ENCODE measurements at places on chromosomes 16 and 17.

GRCh38 chr17:63405741-63406261 is 40.3 kb downstream of the CYB561 start:
- DNase-seq: peak; percentile 57

DNA sequence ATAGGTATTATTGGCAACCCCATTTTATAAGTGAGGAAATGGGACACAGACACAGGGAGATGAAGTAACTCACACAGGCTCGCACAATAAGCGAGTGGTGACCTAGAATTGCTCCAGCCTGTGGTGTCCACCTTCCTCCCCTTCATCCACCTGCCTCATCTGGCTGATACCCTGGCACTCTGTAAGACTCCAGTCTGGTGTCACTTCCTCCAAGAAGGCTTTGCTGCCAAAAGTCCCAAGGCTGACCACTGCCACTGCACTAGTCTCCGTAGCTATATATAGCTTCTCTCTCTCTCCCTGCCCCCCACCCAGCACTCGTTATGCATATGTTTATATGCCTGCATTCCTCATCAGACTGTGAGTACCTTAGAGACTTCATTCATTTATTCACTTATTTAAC is 66.1 kb upstream of the SREBF1 start:
- DNase-seq: no peak

DNA sequence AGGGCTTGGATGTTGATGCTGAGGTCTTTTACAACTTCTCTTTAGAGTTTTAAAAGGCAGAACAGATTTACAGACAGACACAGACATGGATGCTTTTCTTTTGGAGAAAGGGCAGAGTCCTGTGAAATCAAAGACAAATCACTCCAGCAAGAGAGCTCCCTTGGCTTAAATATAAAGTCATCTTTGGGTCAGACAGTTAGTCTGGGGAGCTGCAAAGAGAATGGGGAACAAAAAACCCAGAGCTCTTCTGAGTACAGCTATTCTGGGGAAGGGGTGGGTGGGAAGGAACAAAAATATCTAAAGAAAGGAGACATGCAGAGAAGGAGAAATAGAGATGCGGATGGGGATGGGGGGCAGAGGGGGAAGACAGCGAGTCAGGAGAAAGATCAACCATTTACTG is 266.6 kb downstream of the XYLT1 start:
- DNase-seq: no peak

GRCh38 chr17:53270936-53271335 is 551.8 kb upstream of the KIF2B start:
- no peak for DNase-seq

DNA sequence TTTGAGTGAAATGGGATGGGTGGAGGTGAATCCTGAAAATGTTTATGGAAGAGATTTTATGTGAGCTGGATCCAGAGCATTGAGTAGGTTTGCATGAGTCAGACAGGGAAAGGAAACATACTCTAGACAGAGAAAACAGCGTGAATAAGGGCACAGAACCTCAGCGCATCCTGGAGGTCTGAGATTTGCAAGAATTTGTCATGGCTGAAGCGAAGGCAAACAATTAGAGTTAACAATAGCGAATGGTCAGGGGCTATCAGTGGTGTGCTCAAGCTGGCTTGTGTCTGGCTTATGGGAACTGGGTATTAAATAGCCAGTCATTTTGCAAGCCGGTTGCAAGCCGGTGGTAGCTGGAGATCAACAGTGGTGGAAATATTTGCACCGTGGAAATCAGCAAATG is 36.4 kb downstream of the MAP2K6 start:
- no peak for DNase-seq

DNA sequence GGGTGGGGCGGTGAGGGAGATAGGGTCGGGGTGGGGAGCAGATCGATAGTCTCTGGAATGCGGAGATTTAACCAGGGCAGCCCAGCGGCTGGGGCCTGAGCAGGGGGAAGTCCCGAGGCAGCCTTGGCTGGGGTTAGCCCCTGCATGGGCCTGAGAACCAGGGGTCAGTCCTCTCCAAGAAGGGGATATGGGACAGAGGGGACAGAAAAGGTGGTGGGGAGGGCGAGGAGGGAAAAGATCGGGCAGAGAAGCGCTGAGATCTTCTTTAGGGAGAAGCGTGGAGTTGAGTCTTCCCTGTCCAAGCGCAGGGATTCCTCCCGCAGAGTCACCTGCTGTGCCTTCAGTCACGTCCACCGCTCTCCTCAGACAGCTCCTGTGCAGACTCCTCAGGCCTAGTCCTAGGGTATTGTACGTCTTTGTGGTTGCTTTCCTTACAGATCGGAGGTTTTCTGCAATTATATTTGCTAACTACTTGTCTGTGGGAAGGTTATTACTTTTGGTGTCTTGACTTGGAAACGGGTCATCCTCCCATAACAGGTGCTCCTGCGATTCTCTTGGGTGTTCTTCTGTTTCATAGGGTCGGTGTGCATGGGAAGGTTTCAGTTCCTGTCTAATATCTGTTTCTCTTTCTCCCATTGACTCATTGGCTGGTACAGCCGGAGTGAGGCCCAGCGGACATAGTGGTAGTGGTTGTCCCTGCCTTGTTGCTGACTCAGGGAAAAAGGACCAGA is 952 bp downstream of the CD300A start:
- DNase-seq: no peak

- DNase-seq: no peak
These were observed 60.5 kb downstream of the NFAT5 start for GRCh38 chr16:69626256-69626655.

DNA sequence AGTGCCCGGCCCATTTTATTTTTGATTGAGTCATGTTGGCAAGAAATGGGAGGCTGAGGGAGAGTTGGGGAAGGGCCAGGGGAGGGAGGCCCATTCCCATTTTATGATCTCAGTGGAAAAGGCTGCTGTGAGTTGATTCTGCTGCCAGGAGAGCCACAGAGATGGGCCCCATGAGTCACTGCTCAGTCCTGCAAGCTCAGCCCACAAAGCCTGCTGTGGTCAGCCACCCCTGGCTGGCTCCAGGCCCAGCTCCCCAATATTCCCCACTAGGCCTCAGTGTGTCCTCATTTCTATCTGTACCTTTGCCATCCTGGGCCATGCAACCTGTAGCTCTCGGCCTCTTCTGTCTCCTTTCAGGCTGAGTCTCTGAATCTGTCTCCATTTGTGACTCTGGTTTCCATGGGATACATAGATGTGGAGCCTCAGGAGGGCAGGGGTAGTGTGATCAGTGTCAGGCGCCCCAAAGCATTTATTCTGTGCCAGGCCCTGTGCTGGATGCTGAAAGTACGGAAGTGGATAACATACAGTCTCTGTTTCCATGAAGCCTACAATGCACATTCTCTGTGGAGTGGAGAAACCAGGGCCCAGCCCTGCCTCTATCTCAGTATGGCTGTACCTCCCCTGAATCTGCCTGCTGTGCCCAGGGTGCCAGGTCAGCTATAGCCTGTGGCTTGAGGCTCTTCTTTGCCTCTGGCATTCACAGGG is 1.9 kb upstream of the PLEKHG4 start:
- DNase-seq: no peak

DNA sequence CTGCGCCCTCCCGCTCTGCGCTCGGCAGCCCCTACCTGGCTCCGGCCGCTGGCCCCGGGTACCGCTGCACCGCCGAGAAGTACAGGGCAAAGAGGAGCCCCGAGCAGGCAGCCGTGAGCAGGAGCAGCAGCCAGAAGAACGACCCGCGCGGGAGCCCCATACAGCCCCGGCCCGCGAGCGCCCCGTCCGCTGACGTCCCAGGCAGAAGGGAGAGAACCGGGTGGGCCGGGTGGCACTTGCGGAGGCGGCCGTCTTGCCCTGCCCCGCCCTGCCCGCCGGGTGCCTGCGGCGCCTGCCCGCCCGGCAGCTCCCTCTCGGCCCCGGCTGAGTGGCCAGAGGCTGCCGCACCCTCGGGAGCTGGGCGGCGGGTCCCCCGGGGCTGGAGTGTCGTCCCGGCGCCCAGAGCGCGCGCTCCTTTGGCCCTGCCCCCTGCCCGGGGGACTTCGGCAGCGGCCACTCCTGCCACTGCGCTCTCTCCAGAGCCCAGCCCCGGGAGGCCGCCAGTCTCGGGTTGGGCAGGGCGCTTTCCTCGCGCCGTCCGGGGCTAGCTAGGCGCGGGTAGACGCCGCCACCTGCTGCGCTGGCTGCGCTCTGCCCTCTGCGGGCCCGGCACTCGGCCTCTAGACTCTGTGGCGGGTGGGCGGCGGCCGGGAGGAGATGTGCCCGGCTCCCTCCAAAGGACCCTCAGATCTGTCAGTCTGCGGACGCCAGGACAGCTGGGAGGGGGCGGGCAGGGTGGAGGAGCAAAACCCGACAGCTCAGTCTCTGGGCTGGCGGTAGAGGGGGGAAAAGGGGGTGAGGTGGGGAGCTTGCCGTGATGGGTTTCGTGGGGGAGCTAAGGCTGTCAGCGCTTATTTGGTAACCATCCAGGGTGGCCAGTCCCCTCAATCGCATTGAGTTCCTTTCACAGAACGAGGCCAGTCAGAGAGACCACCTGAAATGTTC is at the start of gene ST6GALNAC2:
TSS of gene ST6GALNAC2 (minus strand) at position 212 of the 945 bp plus-strand sequence. CDS start at position 160, 52 bp downstream.
- DNase-seq: peak; percentile 58

GRCh38 chr17:9979463-9979995 is 74.5 kb upstream of the RCVRN start:
- DNase-seq: no peak

- DNase-seq: no peak
These were observed 6.8 kb downstream of the SCARF1 start for GRCh38 chr17:1638624-1639300.

GRCh38 chr16:30430428-30430970 is 669 bp upstream of the DCTPP1 start:
- no peak for DNase-seq

DNA sequence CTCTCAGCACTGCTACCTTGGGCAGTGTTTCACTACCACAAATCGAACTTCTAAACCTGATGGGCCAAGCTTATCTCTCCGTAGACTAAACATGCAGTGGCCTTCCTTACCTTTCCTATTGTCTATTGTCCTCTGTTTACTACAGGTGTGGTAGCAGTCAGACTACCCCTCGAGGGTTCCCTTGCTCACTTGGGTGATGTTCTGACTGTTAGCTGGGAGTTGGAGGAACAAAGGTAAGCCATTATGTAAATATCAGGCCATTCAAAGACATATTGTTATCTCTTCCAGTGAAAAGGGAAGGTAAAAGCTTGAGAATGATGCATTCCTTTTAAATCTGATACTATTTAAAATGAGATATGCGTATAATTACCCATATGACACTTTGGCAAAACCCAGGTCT is 828.3 kb upstream of the EEF2KMT start:
- no peak for DNase-seq

- DNase-seq: no peak
These were observed 78.4 kb upstream of the GSE1 start for GRCh38 chr16:85534536-85535351.

DNA sequence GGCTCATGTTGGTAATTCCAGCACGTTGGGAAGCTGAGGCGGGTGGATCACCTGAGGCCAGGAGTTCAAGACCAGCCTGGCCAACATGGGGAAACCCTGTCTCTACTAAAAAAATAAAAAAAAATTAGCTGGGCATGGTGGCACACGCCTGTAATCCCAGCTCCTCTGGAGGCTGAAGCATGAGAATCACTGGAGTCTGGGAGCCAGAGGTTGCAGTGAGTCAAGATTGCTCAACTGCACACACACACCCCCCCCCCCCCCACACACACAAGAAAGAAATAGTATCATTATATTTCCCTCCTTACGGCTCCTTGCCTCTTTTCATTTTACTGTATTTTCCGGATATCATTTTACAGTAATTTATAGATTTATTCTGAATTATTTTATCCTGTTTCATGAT is 963.1 kb upstream of the GOT2 start:
- no peak for DNase-seq

DNA sequence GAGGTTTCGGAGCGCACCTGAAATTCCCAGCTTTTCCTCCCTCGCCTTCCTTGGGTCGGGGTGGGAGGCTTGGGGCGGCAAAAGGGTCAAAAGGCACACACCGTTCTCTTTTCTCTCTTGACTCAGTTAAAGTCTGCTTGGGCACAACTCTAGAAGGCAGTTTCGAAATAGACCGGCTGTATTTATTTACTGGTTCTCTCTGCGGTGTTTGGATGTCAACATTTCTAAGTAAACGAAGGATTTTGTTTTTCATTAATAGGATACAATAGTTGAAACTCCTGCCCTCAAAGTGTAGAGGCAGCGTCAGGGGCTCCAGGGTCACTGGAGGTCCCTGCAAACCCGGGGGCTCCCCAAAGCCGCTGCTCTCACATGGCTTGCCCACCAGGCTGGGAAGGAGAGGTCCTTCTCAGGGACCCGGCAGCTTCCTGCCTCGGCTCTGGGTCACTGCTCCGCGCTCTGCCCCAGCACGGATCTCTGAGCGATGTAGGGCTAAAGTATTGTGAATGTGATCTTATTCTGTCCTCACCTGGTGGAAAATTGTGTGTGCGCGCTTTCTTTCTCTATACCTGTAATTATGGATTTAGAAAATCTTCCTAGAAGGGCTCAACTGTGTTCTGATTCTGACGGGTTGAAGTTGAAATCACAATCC is 952 bp downstream of the BMERB1 start:
- no peak for DNase-seq

DNA sequence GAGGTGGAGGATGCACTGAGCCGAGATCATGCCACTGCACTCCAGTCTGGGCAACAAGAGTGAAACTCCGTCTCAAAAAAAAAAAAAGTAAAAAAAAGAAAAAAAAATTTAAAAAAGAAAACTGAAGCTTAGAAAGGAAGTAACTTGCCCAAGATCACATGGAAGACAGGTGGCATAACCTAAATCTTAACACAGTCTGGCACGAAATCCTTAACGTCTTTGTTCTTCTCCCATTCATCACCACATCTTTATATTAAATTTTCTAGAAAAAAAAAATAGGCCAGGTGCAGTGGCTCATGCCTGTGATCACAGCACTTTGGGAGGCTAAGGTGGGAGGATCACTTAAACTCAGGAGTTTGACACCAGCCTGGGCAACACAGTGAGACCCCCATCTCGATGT is 9.3 kb downstream of the WDR59 start:
- DNase-seq: no peak

DNA sequence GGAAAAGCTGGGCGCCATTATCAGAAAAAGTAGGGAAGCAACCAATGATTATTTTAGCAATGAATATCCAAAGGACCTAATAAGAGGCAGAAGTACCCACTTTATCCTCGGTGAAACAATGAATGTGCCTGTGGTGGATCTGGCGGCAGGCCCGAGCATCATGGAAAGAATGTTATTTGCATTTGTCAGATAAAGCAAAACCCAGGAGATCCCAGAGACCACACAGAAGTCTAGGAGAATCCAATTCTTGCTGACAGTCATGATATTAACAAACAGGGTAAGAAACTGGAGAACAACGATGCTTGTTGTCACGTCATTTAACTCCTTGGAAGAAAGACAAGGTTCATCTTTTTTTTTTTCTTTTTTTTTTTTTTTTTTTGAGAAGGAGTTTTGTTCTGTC is 12.0 kb upstream of the TNRC6A start:
- DNase-seq: no peak

GRCh38 chr17:42138749-42139492 is 15.9 kb downstream of the RAB5C start:
- no peak for DNase-seq

DNA sequence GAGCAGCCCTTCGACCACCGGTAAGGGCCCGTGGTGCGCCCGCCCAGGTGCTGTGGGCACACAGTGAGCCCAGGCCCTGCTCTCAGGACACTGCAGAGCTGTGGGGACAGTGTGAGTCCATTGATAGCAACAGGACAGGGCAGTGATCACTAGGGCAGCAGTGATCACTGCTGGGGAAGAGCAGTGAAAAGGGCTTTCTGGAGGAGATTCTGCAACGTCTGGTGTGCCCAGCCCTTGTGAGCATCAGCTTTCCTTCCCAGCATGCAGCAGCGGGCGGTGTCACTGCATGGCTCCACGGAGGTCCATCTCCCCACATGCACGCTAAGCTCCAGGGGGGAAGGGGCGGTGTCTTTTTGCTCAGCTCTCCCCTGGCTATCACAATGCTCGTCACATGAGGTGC is 32.1 kb downstream of the MAP1LC3B start:
- DNase-seq: no peak

GRCh38 chr17:47311420-47311819 is 12.3 kb upstream of the EFCAB13 start:
- DNase-seq: no peak

Measured in renal cortex interstitium (tissue), 15 donors.